ENCODE measurements at places on chromosomes 5 and 9.

GRCh38 chr5:138662599-138662998, 87.4 kb upstream of the HSPA9 start:
- DNase-seq, result no peak

DNA sequence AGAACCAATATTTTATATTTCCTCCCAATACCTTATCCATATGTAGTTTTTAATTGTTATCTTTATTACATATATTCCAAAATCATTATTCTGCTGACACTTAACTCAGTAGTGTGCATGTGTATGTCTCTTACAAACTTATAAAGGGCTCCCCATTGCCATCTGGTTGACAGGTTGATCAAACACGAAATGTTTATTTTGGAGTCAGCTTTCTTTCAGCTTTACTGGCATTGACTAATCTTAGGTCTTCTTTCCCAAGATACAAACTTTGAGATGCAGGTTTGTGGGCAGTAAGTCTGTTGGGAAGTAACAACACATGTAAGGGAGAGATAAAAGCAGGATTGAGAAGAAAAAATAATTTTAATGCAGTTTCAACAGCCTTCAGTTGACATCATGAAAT, 716.0 kb upstream of the CHD1 start:
- no peak for DNase-seq

DNA sequence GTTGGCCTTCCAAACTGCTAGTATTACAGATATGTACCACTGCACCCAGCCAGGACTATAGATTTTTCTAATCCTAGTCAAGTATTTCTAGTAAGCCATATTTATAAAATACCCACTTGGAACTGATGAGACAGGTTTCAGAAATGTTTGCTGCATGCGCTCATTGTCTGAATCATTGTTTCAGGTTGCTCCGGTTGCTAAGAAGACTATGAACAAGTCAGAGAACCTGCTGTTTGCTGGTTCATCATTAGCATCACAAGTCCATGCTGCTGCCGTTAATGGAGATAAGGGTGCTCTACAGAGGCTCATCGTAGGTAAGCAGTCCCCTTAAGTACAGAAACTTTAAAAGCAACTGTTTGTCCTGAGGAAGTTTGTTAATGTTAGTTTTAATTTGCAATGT, 5.3 kb downstream of the INVS start:
- no peak for DNase-seq

DNA sequence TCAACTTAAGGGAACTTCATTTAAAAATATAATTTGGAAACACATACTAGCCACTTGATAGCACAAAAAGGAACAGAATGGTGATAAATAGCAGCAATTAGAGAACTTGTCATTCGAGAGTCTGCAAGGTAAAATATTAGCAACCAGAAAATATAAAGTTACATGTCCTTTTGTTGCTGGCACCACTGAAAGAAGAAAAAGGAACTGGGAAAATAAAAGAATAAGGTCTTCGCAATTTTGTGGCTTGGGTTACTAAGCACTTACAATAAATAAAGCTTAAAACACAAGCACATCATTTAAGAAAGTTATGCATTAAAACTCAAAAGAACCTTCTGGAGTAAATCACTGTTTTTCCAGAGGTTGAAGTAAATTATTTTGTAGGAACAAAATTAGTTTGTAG, 149.9 kb upstream of the FBN2 start:
- no peak for DNase-seq

DNA sequence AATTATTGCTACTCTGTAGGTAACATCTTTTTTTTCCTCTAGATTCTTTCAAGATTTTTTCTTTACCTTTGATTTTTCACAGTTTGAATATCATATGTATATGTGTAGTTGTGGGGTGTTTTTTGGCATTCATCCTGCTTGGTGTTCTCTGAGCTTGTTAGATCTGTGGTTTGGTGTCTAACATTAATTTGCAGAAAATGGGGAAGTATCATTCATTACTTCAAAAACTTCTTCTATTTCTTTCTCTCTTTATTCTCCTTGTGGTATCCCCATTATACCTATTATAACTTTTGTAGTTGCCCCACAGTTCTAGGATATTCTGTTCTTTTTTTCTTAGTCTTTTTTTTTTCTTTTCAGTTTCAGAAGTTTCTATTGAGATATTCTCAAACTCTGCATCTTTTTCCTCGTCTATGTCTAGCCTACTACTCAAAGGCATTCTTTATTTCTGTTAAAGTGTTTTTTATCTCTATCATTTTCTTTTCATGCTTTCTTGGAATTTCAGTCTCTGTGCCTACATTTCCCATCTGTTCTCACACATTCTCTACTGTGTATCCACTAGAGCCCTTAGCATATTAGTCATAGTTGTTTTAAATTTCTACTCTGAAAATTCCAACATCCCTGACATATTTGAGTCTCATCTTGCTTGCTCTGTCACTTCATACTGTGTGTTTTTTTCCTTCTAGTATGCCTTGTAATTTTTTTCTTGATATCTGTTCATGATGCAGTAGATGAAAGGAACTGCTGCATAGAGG, 60.1 kb upstream of the GNA14 start:
- peak; percentile 56 for DNase-seq

DNA sequence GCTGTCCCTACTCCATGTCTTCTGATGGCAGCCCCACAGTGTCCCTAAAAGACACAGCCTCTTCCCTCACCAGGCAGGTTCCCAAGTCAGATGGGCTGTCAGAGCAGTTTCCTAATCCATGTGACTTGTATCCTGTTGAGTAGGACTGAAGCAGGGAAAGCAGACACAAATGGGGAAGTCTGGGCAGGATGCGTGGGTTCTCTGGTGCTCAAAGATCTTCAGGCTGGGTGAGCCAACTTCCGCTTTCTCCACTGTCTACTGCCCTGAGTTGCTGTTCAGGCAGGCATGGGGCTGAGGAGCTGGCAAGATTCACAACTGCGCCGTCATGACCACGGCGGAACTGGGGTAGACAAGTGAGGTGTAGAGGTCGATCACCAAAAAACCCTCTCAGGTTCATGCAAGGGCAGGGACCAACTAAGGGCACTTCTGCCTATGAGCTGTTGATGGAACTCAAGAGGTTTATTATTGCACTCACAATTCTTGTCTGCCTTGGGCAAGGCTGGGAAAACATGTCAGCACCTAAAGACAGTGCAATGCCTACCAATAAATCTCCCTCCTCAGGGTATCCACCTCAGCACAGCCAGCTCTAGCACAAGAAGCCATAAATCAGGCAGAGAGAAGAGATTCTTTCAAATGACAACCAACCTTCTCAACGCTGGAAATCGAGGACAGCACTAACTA, 83.4 kb downstream of the RAPGEF1 start:
- DNase-seq, result no peak

- peak; percentile 42 for DNase-seq
Observed at GRCh38 chr5:102866237-102866600, 111.1 kb downstream of the PAM start.

DNA sequence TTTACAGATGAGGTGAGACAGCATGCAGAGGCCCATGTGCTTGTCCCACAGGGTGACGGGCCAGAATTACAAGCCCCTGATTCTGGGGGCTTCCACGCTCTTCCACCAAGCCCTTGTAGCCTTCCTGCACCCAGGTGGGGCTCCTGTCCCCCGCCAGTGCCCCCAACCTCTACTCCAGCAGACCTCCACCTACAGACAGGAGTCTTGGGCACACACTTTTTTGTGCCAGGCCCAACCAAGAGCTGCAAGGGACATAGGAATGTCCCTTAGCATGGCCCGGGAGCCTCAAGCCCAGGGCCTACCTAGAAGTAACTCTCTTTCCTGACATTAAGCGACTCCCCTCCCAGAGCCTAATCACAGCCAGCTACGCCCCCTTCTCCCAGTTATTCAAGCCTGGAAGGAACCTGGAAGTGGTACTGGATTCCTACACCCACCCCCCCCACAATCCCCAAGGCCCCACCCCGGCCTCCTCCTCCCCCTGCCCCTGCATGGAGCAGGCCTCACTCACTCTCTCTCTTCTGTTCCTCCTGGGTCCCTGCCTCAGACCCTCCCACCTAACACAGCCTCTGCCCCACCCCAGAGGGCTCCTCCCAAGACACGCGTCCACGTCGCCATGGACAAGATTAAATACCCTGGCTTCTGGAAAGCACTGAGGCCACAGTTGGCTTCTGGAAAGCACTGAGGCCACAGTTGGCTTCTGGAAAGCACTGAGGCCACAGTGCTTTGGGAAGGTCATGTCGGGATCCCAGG, 30.5 kb downstream of the ADAMTS2 start:
- no peak for DNase-seq

DNA sequence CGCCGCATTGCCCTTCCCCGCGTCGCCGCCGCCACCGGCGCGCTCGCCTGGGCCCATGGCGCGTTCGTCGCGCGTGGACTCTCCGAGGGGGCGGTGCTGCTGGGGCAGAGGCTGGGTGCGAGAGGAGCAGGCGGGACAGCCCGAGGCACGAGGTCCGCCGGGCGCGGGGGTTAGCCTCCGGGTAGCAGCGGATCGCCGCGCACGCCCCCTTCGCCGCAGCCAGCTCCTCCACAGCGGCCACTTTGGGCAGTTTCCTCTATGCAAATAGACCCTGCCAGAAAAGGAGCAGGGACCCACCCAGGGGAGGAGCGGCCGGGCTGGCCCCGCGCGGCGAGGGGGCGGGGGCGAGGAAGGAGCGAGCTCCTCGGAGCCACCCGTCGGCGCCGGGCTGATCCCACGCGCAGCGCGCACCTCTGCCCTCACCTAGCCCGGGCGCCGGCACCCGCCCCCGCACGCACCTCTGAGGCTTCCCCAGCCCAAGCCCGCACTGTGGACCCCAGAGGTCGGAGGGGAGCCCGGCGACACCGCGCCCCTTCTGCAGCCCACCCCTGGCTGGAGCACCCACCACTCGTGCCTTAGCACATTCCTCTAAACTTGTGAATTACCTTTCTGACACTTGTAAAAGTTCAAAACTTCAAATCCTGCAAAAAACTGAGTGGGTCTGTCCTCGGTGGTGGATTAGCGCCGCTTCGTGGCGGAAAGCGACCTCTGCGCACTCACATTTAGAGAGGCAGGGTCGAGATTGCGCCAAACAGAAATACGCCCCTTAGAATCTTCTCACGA, at the start of gene COL23A1:
TSS of gene COL23A1 (minus strand) at position 253 of the 783 bp plus-strand sequence.
- DNase-seq, result peak; percentile 53

- no peak for DNase-seq
Observed at GRCh38 chr5:82387819-82388166, 109.6 kb upstream of the RPS23 start.

- no peak for DNase-seq
Observed at GRCh38 chr5:29367176-29367833, 1826.2 kb upstream of the CDH6 start.

DNA sequence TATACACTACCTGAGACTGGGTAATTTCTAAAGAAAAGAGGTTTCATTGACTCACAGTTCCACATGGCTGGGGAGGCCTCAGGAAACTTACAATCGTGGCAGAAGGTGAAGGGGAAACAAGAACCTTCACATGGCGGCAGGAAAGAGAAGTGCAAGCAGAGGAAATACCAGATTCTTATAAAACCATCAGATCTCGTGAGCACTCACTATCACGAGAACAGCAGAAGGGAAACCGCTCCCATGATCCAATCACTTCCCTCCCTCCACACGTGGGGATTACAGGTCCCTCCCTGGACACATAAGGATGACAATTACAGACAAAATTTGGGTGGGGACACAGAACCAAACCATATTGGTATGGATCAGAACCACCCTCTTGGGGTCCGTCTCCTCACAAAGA, 44.2 kb upstream of the SPIN1 start:
- DNase-seq, result no peak

GRCh38 chr9:132087438-132088030, 7.9 kb upstream of the MED27 start:
- DNase-seq, result no peak

DNA sequence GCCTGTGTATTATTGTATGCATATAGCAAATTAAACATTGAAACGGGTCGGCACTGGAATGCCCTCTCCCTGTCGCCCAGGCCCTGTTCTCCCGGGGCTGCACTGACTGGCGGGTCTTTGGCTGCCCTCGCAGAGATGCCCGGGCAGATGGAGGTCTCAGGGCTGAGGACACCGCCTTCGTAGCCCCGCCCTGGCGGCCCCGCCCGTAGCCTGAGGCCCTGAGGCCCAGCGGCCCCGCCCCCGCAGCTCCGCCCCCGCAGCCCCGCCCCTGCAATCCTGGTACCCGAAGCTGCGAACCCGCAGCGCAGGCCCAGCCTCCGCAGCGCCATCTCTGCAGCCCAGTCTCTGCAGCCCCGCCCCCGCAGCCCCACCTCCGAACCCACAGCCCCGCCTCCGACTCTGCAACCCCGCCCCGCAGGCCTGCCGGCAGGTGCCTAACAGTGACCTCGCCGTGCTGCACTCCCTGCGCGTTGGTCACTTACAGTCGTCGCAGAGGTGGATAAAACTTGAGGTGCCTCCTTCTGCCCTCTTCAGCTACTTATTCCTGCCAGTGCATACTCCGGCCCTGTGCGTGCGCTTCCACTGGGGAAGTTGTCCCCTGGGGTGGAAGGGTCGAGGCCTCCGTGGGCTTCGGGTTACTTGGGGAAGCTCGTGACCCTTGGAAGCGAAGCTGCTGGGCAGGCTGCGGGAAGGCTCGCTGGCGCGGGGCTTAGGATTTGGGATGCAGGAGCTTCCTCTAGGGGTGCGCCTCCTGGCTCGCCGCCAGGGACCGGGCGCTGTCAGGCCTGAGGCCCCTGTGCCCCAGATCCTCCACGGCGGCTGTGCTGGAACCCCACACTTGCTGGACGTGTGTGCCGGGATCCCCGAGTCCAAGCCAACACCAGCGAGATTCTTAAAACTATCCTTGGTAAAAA, 72.3 kb downstream of the ICE1 start:
- DNase-seq, result peak; percentile 54

DNA sequence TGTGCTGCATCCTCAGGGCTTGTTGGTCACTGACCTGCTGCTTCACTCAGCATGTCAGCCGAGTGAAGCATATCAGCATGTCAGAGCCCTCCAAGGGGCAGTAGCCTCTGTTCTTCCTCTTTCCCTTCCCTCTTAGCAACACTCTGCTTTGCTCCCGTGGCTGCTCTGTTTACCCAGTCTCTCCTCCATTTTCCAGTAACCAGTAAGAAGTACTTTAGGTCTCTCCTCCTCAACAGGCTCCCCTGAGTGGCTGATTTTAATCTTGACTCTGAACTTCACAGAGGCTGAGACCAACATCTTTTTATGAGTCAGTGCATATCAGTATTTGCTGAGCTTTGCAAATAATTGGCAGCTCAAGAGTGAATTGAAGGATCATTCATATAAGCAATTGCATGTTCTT, 18.6 kb upstream of the ADRB2 start:
- DNase-seq, result no peak

- peak; percentile 95 for DNase-seq
Observed at GRCh38 chr5:173781816-173782670, 106.1 kb upstream of the CPEB4 start.

DNA sequence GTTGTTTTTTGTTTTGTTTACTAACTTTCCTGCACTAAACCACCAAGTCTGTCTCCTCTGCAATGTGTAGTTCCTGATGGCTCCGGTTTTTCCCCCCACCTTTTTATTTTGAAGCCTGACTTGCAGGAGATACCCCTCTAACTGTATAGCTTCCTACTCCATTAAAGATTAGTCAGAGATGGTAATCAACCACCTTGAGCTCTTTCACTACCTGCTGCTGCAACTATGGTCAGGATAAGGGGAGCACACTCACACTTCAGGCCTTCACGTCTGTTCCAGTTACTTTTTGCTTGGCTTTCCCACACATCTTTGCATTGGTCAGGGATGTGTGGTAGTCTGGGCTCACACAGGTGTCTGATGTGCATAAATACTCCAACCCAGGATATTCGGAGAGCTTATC, 63.4 kb downstream of the NR6A1 start:
- no peak for DNase-seq

- DNase-seq, result peak; percentile 5
Observed at GRCh38 chr5:127133071-127133470, 59.8 kb upstream of the C5orf63 start.

GRCh38 chr5:10533226-10533625, 30.6 kb upstream of the ANKRD33B start:
- DNase-seq, result no peak

Data from fibroblast of pulmonary artery (primary cell).